ENCODE measurements at places on chromosomes 16 and 17. TPM values are rescaled to one million over a fixed set of nuclear protein-coding genes. Genes with fewer than 3 reads are reported as not detected.

DNA sequence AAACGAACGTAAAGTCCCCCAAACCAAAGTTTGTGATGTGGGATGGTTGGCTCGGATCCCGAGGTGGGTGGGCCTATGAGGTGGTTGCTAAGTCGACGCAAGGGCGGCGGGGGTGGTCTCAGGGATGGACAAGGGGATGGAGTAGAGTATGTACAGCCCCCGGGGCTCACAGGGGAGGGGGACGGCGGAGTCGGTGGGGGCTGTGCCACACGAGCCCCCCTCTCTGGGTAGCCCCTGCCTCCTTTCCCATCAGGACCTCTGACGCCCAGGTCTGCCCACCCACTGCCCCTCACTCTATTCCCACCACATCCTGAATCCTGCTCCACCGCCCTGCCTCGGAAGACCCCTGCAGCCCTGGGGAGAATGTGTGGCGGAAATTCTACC is 15.2 kb downstream of the IL34 start:
- DNase-seq: no peak

DNA sequence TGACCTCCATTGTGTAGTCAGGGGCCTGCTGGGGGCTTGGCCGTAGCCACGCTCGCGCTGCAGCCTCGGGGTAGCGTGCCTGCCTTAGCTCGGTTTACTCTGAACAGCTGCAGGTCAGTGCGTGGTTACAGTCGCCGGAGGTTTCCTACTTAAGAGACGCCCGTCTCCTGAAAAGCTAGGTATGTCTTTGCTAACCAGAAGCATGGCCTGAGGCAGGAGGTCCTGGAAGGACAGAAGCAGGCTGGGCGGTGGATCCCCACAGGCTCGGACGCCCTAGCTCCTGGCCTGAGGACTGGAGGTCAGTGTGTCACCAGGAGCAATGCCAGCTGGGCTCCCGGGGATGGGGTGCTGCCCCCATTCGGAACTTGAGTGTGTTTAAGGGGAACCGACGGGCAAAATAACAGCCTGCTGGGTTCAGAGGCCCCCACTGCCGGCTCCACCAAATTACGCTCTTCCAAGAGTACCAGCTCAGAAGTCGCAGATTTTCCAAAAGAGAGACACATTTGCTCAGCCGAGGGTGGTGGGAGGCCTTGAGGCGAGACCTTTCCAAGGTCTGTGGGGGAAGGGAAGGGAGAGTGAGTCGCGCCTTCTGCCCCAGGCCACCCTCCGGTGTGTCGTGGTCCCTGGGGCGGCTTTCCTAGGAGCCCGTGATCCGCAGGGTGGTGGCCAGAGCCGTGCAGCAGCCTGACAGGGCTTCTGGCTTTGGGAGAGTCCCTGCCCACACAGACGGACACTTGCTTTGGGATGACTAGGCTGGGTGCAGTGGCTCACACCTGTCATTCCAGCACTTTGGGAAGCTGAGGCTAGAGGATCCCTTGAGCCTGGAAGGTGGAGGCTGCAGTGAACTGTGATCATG is 3.9 kb upstream of the GNG13 start:
- DNase-seq: no peak

- no peak for DNase-seq
Observed at GRCh38 chr17:73166731-73167581, 2.1 kb downstream of the SSTR2 start.

GRCh38 chr17:37786481-37786880 is 41.6 kb upstream of the HNF1B start:
- no peak for DNase-seq

DNA sequence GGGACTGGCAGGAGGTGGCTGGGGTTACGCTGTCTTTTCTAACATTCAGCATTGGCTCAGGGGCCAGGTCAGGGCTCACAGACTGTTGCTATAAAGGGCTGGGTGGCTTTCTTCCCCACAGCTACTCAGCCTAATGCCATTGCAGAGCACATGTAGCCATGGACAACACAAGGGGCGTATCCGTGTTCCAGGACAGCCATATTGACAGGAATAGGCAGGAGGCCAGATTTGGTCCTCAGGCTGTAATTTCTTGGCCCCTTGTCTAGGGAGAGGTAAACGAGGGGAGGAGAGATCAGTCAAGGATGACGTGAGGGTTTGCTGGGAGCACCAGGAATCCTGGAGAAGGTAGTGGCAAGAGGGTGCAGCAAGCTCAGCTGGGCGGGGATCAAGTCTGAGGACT is 21.2 kb upstream of the MYO15B start:
- no peak for DNase-seq

GRCh38 chr16:15729152-15729551 is 79.1 kb downstream of the NDE1 start:
- no peak for DNase-seq

GRCh38 chr17:17623904-17624303 is 32.4 kb upstream of the PEMT start:
- no peak for DNase-seq

DNA sequence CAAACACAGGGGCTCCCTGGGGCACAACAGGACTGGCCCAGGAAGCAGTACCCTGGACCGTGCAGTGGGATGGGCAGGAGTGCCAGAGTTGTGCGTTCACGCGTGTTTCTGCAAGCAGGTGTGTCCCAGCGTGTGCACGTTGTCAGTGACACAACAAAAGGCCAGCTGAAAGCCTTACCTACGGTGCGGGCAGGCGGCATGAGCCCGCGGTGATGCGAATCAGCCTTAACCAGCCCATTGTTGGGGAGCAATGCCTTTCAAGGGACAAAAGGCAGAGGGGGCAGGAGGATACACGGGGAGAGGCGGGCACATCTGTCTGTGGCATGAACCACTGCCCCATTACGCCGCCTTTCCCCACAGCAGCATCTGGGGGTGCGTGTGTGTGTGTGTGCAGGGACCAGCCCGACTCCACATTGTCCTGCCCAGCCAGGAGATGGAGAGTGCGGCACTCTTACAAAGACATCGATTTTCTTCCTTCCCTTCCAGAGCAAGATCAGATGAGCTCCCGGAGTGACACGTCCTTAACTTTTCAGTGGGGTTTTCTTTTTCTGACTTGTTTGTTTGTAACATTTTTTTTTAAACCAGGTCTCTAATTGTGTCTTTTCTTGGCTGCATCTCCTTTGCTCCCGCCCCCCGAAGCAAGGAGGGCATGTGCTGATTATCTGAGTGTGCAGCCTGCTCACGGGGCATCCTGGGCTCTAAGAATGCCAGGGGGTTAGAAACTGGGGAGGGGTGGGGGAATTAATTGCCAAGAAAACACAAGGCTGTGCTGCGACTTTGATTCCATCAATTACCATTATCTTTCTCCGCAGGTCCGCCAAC is 158.1 kb downstream of the ZNF423 start:
- DNase-seq: no peak

- DNase-seq: no peak
Observed at GRCh38 chr17:43644081-43644480, 17.6 kb downstream of the MEOX1 start.

DNA sequence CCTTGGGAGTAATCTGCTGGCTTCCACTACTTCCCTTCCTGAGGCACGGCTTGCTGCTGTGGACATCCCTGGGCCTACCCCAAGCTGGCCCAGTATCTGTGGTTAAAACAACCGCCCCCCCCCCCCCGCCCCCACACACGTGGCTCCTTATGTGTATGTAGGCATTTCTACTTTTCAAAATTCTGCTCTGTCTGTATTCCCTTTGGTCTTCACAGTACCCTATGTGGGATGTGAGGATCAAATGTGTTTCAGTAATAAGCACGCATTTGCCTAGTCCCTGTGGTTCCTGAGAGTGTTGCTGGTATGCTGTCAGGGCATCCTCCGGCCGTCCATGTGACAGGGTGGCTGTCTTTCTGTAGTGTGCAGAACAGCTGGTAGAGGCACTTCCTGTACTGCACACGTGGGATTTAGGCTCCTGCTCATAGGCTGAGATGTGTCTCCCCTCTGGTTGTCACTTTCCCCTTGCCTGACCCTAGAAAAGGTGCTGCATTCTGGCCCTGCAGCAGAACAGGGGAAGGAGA is 2.2 kb downstream of the NT5M start:
- DNase-seq: peak; percentile 33

GRCh38 chr16:25279491-25279890 is 21.8 kb upstream of the ZKSCAN2 start:
- no peak for DNase-seq

- no peak for DNase-seq
Observed at GRCh38 chr17:70989280-70989679, 819.9 kb downstream of the KCNJ2 start.

DNA sequence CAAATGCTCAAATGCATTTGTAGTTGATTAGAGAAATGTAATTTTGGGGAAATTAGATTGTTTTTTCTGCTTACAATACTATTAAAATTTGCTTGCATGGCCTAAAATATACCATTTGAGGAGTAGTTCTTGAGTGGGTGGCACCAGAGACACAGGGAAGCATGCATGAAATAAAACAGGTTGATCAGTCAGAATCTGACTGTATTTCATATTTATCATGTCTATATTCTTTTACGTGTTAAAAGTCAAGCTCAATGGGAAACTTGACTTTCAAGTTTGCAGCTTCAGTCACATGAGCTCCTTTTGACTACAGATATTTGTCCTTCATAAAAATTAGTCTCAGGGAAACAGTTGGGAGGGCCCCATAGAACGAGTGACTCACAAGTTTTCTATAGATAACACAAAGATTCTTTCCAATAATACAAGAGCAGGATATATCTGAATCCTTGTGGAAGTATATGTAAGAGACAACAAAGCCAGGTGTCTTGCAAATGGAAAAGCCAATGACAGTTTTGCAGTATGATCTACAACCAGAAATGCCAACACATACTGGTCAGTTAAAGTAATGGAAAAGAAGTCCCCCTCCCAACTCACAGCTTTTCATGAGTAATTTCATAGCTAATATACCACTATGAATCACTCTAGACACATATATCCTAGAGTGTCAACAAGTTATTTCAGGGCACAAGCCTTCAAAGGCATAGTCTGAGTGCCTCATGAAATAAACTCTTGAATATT is 42.2 kb upstream of the CORO6 start:
- no peak for DNase-seq

The IKZF3 gene
- not detected for polyA plus RNA-seq

The RAB40B gene
- polyA plus RNA-seq: 6.5 TPM

Data from HepG2 (cell line).